Muscle of arm (tissue), 14 donors: ENCODE measurements at places on chromosomes 13 and 19. TPM values are rescaled to one million over a fixed set of nuclear protein-coding genes. Genes with fewer than 3 reads are reported as not detected.

ELSPBP1 gene
- not detected for polyA plus RNA-seq

FXYD3 gene
- polyA plus RNA-seq, result 34.9 TPM

SCEL gene
- polyA plus RNA-seq, result 0.33 TPM

OVOL3 gene
- not detected for polyA plus RNA-seq

ZNF763 gene
- 1.2 TPM for polyA plus RNA-seq

FBN3 gene
- polyA plus RNA-seq, result 11.7 TPM

HCST gene
- not detected for polyA plus RNA-seq

GRCh38 chr13:61123538-61124289 is 291.9 kb downstream of the PCDH20 start:
- no peak for DNase-seq

DNA sequence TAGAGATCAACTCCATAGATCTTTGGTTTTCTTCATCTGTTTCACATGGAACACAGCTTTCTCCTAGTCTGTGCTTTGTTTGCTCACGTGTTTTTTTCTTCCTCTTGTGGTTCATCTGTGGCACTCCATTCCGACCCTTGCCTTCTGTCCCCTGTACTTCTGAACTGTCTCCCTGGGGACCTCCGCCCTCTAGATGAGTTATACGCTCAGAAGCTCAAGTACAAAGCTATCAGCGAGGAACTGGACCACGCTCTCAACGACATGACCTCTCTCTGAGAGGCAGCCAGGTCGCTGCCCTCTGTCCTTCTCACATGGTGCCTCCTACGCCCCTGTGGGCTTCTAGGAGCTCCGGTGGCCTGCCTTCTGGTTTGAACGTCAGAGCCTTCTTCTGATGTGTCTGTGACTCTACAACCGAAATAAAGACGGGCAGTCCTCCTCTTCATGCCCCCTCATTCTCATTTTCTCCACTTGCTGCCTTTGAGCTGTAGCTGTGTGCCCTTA is 16.6 kb upstream of the RAB8A start:
- DNase-seq, result no peak

DNA sequence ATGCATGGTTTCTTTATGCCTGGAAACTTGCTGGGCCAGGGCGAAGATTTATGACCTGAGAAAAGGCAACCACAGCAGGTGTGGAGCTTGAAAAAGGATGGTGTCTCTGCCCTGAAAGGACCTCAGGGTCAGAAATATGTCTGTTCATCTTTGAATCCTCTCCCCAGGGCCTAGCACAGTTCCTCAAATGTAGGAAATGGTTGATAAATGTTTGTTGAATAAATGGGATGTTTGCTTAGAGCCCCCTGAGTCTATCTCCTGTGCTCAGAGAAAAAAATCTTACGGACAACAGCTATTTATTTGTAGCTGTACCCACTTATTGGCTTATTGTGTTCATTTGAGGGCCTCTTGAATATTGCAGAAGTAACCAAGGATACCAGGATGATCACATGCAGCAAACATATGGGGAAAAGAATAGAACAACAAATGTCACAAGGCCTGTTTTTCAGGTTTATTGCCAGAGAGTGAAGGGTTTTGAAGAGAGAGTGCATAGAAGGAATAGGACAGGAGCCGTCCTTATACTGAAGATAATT is 114.5 kb downstream of the KLF5 start:
- no peak for DNase-seq

DNA sequence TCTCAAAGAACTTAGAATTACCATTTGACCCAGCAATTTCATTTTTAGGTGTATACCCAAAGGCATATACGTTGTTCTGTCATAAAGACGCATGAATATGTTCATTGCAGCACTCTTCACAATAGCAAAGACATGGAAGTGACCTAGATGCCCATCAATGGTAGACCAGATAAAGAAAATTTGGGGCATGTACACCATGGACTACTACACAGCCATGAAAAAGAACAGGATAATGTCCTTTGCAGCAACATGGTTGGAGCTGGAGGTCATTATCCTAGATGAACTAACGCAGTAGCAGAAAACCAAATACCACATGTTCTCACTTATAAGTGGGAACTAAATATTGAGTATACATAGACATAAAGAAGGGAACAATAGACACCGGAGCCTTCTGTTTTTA is 20.7 kb downstream of the PAN3 start:
- no peak for DNase-seq

DNA sequence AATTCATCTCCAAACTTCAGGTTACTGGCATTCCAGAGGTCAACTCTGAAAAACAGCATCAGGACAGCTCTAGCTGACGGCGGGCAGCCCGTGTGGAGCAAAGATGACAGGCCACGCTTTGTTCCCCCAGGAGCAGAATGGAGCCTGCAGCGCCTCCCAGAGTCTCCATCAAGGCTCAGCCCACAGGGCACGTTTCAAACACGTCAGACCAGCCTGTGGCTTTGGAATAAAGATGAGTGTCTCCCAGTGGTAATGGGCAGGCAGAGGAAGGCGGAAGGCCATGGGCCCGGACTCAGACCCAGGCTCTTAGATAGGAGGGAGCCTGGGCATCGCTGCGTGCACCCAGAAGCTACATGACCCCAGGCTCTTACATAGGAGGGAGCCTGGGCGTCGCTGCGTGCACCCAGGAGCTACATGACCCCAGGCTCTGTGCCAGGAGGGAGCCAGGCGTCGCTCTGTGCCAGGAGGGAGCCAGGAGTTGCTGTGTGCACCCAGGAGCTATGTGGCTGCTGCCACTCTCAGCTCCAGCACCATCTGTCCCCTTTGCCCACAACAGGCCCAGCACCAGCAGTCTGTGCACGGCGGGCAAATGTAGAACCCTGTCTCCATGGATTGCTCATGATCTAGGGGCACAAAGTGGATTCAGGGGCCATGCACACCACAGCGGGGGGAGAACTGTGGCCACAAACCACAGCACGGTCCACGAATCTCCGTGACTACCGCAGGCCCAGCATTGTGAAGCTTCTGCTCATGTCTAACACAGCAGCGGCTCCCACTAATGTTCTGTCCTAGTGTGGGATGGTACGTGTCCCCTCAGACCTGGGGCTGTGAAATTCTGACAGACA is 47.8 kb upstream of the C13orf46 start:
- DNase-seq, result no peak

- DNase-seq, result peak; percentile 43
These were observed 68.4 kb upstream of the TM9SF2 start for GRCh38 chr13:99432609-99433542.

DNA sequence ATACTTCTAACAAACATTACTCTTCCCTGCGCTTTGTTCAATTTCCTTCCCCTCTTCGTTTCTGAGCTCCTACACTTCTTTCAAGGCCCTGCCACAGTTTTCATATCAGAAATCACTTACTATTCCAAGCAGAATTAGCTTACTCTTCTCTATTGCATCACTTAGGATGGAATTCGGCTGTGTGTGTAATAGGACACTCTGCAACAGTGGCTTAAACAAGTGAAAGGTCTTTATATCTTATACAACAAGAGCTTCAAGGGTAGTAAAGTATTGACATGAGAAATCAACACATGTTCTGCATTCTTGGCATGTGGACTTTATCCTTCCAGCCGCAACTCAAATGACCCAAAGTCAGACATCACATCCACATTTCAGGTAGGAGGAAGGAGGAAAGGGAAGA is 279.6 kb downstream of the PCDH20 start:
- no peak for DNase-seq

DNA sequence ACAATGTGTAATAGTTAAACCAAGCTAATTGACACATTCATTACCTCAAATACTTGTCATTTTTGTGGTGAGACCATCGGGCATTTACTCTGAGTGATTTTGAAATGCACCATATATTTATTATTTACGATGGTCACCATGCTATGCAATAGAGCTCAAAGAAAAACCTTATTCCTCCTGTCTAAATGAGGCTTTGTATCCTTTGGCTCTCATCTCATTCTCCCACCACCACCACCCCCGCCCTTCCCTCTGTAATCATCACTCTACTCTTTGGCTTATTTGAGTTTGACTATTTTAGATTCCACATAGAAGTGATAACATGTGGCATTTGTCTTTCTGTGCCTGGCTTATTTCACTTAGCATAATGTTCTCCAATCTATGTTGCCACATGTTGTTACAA is 124.9 kb downstream of the CYSLTR2 start:
- DNase-seq, result no peak

GRCh38 chr13:101706651-101707050 is 254.2 kb downstream of the ITGBL1 start:
- DNase-seq, result no peak

DNA sequence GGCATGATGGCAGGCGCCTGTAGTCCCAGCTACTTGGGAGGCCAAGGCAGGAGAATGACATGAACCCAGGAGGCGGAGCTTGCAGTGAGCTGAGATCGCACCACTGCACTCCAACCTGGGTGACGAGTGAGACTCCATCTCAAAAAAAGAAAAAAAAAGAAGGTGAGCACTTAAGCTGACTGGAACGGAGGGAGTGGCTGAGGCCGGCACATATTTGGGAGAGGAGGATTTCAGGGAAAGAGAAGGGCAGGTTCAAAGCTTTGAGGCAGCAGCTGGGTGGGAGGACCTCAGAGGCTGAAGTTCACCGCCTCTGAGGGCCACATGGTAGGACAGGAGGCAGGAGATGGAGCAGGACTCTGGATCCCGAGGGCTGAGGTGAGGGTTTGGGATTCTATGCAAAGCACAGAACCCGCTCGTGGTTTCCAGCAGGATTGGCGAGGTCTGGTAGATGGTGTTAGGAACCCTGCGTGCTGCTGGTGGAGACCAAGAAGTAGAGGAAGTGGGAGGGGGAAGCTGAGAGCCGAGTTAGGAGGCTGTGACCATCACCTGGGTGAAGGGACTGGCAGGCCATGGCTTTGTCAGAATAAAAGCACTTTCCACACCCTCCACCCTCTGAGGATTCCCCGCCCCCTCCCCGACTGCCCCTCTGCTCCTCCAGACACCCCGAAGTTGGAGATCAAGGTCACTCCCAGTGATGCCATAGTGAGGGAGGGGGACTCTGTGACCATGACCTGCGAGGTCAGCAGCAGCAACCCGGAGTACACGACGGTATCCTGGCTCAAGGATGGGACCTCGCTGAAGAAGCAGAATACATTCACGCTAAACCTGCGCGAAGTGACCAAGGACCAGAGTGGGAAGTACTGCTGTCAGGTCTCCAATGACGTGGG is 8.4 kb downstream of the CD22 start:
- no peak for DNase-seq

DNA sequence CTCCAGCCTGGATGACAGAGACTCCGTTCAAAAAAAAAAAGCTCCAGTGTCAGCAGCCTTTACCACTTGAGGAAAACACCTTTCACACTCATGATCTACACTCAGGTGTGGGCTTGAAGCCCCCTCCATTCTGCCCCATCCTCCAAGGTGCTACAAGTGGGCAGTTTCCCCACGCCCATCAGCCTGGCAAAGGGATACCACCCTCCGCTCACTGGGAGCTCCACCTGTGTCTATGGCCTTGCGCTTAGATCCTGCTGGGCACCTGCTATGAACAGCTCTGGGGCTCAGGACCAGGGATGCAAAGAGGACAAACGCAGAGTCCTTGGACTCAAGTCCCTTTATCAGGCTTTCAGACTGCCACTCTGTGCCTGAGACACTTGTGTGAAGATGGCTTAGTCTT is 127.8 kb downstream of the CRYL1 start:
- no peak for DNase-seq

DNA sequence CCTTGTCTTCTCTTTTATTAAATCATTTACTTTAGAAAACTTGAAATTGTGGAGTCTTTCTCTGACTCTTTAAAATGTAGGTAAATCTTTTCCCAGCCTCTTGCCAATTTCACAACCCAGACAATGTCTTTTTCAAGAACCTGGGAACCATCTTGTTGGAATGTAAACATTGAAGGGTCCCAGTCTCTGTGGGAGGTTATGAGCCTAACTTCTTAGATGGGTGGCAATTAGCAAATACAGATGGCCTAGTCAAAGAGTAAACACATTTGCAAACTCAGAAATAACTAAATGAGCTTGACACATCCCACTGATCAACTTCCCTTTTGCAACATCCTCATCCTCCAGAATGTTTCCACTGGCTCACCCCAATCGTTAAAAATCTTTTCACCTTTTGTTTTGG is 721.0 kb downstream of the PCDH9 start:
- DNase-seq, result no peak

- no peak for DNase-seq
These were observed 55.2 kb downstream of the ELF1 start for GRCh38 chr13:40963927-40964326.
